ENCODE measurements at places on chromosomes 6 and 20. TPM values are rescaled to one million over a fixed set of nuclear protein-coding genes. Genes with fewer than 3 reads are reported as not detected.

GRCh38 chr6:4574007-4574406 lies 202.2 kb upstream of the CDYL start:
- no peak for DNase-seq

- DNase-seq: no peak
Measured at GRCh38 chr20:33655164-33655563, 7.0 kb upstream of the C20orf144 start.

DNA sequence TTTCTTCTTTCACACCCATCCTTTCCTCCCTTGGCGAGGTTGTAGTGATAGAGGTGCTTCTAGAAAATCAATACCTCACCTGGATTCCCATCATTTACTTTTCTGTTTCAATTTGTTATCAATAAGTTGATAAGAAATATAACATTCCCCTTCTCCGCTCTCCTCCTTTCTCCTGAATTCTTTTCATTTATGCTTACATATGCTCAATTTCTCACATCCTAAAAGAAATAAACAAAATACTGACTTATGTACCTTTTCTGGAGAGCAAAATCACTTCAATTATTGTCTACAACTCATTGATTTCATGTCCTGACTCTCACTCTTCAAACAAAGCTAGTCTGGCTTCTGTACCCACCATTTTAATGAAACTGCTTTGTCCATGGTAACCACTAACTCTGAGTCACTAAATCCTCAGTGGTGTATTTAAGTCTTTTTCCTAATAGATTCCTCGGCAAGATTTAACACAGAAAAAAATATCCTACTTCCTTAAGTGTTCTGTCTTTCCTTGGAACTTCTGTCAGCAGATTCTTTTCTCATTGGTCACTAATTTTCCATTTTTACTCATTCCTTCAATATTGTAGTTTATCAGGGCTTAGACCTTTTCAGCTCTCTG lies 289.6 kb downstream of the RFPL4B start:
- DNase-seq: no peak

GRCh38 chr6:100230115-100230952 lies 234.4 kb downstream of the SIM1 start:
- DNase-seq: no peak

DNA sequence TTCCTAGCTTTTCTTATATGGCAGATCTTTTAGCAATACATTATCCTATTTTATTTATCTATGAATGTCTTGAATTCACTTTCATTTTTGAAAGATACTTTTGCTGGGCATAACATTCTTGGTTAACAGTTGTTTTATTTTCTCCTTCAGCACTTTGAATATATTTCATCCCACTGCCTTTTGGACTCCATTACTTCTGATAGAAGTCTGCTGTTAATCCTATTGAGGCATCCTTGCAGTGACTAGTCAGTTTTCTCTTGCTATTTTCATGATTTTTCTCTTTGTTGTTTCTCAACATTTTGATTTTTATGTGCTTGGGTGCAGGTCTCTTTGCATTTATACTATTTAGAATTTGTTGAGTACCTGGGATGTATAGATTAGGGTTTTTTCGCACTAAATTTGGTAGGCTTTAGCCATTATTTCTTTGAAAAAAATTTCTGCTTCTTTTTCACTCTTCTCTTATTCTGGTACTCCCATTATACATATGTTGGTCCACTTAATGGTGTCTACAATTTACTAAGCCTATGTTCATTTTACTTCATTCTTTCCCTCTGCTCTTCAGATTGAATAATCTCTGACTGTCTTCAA lies 53.2 kb downstream of the PHACTR3 start:
- no peak for DNase-seq

DNA sequence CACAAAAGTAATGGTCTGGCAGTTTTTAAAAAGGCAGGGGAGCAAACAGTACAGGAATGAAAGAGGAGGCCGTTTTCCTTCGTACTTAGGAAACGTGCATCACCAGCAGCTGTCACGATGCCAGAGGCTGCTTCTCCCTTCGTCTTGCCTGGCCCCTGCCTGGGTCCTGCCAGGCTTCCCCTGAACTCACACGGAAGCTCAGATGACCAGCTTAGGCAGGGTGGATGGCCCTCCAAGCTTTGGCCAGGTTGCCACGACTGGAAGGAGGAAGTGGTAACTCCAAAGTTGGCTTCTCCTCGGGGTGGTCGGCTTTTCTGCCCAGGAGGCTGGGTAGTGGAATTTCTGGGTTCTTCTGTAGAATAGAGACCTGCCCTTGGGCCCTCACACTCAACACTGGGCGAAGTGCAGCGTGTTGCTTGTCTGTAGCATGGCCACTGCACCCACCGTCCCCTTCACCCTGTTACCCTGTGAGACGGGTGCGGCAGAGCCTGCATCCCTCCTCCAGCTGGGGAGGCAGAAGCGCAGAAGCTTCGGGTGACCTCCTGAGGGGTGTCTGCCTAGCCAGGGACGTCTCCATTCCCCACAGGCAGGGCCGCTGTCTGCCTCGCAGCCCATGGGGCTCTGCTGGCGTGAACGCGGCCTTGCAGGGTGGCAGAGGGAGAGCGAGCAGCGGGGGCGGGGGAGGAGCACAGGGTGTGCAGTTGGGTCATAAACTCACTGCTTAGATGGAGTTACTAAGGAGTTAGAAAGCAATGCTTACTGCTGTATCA lies 18.4 kb upstream of the RBM38 start:
- DNase-seq: no peak

The PRL gene
- not detected for polyA plus RNA-seq

The MRPL14 gene
- 112 TPM for polyA plus RNA-seq

GRCh38 chr6:72976484-72976883 lies 248.8 kb downstream of the KHDC1L start:
- DNase-seq: no peak

DNA sequence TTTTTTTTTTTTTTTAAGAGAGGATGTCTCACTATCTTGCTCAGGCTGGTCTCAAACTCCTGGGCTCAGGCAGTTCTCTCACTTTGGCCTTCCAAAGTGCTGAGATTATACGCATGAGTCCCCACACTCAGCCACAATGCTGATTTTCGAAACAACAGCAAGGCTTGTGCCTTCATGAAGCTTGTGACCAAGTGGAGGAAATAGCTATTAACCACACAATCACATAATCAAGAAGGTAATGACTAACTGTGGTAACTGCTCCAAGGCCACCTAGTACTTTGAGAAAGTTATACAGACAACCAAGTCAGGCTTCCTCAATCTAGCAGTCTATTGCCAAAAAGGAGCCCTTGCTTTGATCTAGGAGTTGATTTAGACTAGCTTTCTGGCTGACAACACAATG lies 46.3 kb downstream of the SOD2 start:
- DNase-seq: peak; percentile 2

The EPB41L2 gene
- polyA plus RNA-seq: 21.9 TPM

- DNase-seq: no peak
Measured at GRCh38 chr6:155444120-155444917, 11.3 kb downstream of the NOX3 start.

DNA sequence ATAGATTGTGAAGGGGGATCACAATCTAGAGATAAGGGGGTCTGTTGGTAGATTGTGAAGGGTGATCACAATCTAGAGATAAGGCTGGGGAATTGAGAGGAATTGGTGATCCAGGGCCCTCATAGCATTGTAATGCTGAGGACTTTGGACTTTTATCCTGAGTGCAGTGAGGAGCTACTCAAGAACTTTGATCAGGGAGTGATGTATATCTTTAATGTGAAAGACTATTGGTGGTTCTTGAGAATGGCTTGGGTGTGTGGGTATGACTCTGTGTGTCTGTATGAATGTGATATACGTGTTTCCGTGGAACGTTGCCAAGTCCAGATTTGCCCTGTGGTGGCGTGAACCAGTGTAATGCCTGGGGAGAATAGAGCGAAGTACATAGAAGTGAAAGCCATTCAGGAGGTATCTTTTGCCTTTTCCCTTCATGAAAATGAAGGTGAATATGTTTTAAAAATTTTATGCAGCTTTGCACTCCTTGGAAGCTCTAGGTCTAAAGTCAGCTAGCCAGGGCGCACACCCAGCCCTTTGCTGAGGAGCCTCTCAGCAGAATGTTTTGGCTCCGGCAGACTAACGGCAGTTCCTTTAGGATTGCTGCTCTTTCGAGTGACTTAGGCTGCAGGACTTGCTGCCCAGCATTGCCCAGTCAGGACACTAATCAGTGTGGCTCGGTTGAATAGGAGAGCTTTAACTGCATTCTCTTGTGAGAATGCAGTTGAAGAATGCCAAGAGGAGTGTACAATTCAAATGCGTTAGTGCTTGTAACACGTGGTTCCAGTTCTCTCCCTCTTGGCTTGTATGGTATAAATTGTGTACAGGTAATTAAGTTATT lies 3.5 kb downstream of the ZFAND3 start:
- DNase-seq: peak; percentile 50

GRCh38 chr6:131741688-131742393 lies 31.0 kb upstream of the CTAGE9 start:
- DNase-seq: no peak

GRCh38 chr20:63877755-63878470 lies 12.8 kb downstream of the TPD52L2 start:
- DNase-seq: no peak

DNA sequence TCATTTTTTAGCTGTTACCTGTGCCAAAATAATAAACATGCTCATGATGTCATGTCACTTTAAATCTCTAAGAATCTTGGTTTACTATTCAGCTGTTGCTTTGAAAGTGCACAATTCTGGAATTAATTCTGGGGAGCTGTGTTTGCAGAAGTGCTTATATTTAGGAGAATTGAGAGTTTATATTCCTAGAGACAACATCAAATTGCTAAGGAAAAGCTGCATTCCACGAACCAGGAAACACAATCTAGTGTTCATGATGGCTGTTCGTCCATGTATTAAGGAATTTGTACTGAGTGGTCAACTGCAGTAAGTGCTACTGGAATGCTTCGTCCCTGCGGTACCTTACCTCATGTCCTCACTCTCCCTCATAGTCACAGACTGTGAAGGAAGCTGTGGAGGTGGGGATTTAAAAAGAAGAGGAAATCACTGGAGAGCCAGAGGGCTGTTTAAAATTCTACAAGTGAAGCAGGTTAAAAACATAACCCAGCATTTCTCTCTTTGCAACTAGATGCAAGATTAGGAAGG lies 161.0 kb downstream of the TRMT11 start:
- no peak for DNase-seq

The PHACTR1 gene
- polyA plus RNA-seq: 16.3 TPM

The DNMT3B gene
- polyA plus RNA-seq: 0.31 TPM

GRCh38 chr20:8997701-8998117 lies 71.2 kb upstream of the PLCB4 start:
- DNase-seq: no peak

- no peak for DNase-seq
Measured at GRCh38 chr20:61399433-61399832, 147.4 kb downstream of the CDH4 start.

DNA sequence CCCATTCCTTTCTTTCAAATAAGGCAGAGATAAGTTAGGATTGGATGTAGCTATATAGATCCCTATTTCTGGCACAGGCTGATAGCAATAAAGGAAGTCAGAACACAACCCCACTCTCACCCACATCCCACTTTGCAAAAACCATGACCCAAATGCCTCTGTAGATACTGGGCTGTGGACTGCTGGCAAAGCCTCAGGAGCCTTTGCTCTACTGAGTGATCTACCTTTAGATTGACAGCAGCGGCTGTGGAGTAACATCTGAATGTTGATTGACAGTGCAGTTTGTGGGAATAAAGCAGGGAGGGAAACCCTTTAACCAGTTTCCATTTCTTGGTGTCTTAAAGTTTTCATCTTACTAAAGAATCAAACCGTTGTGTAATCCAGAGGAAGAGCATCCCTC lies 6.7 kb upstream of the TMEM30A start:
- no peak for DNase-seq

DNA sequence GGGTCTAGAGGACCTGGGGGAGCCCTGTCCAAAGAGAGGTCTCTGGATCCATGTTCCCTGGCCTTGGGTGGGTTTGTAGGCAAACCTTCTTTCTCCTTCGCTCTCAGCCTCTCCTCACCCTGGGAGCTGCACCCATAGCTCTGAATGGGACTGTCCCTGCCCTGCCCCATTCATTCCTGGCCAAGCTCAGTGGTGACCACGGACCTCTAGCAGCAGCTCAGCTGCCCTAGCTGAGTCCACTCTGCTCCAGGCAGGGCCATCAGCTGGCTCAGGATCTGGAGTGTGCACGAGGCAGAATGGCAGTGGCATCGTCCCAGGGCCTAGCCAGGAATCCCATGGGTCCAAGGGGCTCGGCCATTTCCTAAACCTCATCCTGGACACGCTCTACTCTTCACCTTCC lies 5.3 kb downstream of the ULBP3 start:
- DNase-seq: no peak

- no peak for DNase-seq
Measured at GRCh38 chr6:31383149-31383548, 20.2 kb upstream of the MICA start.

The NPEPL1 gene
- polyA plus RNA-seq: 46.0 TPM

GRCh38 chr6:36171573-36171972 lies 25.0 kb upstream of the BRPF3 start:
- no peak for DNase-seq

DNA sequence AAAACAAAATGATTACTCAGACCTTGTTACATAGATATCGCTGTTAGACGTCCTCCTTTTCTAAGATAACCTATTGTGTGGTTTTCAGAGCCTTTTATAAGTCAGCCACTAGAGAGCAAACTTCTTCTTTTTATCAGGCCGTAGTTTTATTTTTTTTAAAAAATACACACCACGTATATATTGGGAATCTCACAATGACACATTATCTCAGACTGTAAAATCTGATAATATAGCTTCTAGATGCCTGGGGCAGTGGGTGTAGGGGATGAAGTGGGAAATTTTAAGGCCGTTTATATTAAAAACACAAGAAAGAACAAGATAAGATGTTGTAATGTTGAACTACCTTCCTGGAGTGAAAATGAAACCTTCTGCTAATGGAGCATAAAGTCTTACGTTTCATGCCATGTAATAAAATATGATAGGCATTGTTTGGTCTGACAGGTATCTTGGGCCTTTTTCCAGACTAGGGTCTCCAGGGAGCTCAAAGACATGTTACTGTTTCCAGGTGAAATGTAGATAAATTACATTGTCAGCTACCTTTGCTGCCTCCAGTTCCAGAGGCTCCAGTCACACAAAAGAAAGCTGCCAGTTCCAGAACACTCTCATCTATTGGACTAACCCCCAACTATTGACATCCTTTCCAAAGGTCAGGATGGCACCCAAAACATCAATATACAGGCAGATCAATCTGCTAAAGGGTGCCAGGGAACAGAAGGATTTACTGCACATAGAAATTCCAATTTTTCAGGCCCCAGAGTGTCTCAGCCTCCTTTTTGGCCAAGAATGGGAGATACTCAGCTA lies 130.2 kb upstream of the AKIRIN2 start:
- DNase-seq: no peak

The STMND1 gene
- 4.6 TPM for polyA plus RNA-seq

The SLA2 gene
- polyA plus RNA-seq: 0.87 TPM

The TMEM244 gene
- not detected for polyA plus RNA-seq

The ACSS2 gene
- polyA plus RNA-seq: 69.7 TPM

The CSNK2B gene
- polyA plus RNA-seq: 154 TPM

- DNase-seq: no peak
Measured at GRCh38 chr6:89323511-89323971, 8.4 kb upstream of the GABRR2 start.
